ENCODE measurements at places on chromosomes 12 and 14.

DNA sequence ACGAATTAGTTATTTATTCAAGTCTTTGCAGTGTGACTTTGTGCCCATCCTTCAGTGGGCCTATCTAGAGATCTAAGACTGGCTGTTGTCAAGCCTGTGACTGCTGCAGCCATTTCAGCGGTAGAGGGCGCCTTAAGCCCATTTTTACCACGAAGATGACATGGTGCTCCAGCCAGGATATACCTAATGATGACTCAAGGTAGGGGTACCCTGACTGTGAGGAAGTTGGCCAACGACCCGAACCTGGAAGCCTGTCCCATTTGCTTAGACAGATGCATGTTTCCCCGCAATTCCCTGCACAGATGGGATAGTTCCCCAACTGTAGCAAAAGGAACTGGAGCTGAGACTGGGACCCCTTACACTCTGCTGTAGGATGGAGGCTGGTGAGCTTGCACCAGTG lies 41.3 kb downstream of the RAB3IP start:
- no peak for DNase-seq

DNA sequence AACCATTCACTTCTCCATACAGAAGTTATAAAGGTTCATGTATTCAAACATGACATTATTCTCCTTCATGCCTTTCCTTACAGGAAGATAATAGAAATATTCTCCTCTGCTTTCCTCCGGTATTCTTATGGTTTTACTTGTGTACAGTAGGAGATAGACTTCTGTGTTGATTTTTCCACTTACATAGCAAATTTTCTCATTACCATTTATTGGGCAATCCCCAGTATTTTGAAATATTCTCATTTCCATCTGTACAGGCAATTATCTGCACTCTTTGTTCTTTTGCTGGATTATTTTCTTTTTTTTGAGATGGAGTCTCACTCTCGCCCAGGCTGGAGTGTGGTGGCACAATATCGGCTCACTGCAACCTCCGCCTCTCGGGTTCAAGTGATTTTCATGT lies 11.0 kb downstream of the PXMP2 start:
- DNase-seq = no peak

DNA sequence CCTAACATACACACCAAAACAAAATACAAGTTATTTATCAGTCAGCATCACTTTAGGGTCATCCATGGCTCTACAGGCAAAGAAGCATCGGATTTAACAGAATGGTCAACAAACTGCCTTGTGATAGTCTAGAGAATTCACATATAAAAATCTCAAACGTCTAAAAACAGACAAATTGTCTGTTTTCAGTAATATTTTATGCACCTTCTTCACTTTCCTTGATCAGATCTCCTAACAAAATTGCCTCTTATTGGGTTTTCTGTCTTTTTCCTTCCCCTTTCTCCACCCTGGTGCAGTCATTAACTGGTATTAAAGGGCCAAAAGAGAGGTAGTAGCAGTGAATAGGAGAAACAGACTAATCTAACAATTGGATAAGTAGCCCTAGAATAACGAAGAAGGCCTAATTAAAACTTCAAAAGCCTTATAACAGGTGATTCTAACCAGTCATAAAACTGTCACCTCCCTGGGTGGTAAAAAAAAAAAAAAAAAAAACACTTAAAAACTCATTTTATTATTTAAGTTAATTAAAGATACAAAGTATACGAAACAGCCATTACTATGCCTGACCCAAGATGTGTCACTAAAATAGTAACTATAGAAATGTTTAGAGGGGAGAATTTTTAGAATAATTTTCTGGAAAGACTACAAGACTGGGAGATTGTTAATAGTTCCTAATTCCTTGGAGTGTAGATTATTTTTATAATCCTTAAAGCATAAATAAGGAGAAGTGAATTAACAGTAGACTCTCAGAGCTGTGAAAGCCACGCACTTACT lies 1.5 kb downstream of the KIF21A start:
- no peak for DNase-seq

DNA sequence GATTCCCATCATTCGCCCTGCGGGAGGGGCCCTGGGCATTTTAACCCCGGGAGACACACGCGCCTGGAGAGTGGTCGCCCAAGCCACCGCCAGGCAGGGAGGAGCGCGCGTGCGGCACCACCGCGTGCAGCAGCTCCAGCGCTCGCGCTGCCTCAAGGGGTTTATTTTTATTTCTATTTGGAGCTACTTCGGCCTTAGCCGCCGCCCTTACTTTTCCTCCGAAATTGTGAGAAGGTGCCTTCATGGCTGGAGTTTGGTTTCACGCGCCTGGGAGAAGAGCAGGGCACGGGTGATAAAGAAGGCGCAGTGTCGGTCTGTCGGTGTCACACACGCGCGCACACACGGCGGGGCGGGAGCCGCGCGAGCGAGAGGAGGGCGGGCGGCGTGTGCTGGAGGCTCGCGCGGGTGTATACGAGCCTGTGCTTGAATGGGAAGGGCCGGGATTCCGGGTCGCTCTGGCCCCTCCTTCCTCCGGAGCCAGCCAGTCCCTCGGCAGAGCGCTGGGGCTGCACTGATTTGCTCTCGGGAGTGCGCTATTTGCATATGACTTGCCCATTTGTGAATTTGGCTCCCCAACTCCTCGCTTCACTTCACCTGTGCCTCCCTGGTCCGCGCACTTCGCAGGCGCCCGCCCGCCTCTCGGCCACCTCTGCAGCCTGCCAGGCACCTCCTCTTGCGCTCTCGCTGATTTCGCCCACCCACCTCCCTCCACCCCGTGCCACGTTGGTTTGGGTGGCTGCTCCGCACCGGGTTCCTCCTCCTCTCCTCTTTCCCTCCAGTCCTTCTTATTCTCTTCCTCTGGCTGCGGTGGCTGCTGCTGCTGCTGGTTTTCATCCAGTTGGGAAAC lies 932.3 kb downstream of the DIO2 start:
- peak; percentile 89 for DNase-seq

- DNase-seq = no peak
These were observed 67.7 kb downstream of the NT5DC3 start for GRCh38 chr12:103773109-103773910.

DNA sequence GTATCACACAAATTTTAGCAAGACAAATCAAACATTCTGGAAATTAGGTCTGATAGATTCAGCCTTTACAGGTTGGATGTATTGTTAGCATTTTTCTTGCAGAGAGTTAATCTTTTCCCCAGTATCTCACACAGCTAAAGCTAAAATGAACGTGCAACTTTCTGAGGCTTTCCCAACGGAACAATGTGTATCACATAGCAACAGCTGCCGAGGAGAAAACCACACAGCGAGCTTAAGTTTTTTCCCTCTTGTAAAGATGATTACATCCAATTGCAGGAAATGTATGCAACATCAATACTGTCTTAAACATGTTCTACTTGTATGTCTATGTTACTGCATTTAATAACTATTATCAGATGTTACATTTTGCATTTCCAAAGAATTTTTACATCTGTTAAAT lies 182.2 kb downstream of the CCDC59 start:
- DNase-seq = peak; percentile 2

- DNase-seq = no peak
These were observed 38.3 kb downstream of the GYS2 start for GRCh38 chr12:21566223-21566906.

- no peak for DNase-seq
These were observed 13.5 kb upstream of the GPATCH2L start for GRCh38 chr14:76138119-76138757.

DNA sequence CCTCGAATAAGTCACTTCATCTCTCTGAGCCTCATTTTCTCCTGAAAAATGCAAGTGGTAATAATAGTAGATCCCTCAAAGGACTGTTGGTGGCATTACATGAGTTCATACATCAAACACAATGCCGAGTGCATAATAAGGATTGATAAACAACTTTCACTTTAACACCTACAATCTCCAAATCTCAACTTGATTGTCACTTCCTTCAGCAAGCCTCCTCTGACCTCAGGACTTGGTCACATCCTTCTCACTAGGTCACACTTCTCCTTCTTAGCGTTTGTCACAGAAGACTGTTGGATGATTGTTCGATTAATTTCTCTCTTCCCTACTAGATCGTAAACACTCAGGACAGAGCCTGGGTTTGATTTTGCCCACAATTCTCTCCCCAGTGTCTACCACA lies 7.9 kb upstream of the PRKAB1 start:
- DNase-seq = no peak

DNA sequence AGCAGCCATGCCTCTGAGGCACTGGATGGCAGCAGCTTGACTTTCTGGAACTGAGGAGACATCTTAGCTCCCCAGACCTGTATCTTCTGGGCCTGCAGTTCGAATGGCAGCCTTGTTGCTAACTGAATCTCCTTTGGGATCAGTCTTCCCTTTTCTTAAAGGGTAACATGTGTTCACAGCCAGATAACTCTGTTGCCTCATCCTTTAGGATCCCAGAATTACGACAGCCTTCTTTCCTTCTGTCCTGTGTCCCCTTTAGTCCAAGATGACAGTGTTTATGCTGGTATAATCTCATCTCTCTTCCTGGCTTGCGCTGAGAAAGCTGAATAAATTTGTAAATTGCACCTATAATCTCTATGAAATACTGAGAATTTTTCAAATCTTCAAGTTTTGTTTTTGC lies 9.1 kb upstream of the ERC1 start:
- no peak for DNase-seq

DNA sequence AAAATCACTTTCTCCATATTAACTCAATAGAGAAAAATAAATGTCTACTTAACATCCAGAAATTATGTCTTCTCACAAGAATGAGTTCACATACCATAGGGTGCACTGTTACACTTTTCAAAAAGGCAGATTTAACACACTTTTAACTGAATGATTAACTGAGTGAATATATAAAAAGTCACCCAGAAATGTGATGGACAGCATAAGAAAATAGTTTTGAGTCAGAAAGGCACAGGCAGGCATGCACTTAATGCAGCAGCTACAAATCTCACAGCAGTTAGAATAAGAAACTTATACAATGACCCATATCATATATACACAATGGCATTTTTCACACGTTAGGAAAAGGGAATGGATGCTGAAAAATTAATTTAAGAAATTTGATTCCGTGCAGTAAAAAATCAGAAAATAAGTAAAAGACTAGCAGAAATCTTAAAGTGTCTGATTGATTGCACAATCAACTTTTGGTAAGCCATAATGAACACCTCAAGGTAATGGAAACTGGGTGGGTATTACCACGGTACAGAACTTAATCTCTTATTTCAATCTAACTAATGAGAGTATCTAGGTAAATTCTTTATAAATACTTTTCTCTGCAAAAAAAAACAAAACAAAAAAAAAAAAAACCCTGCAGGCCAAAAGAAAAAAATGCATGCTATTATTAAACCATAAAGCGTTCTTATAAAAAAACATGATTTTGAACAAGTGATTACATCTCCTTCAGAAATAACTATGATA lies 3.5 kb downstream of the MED13L start:
- DNase-seq = no peak

GRCh38 chr14:94522115-94522724 lies 13.0 kb upstream of the SERPINA12 start:
- DNase-seq = no peak
